Activated CD8-positive, alpha-beta T cell treated with anti-CD3 and anti-CD28 coated beads, Interleukin-2, amount 10 ng/mL, durations not matched to agents 7 days and 5 days (primary cell): ENCODE measurements at places on chromosomes 12 and 14. TPM values are rescaled to one million over a fixed set of nuclear protein-coding genes. Genes with fewer than 3 reads are reported as not detected.

DNA sequence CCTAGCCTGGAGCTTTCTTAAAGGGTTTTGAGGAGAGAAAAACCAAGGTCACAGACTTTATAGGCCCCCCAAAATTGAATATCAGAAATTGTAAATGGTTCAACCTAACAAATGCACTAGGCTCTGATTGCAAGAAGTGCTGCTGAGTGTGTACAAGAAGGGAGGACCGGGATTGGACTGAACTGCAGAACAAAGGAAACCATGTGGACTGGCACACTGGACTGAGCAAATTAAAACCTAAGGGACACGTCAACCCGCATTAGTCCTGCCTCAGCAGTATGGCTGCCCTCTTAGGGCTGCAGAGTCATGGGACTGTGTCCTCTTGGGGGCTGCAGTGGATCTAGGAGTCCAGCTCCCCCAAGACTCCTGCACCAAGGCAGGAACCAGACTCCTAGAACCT is 842 bp upstream of the CISTR start:
- no peak for DNase-seq

DNA sequence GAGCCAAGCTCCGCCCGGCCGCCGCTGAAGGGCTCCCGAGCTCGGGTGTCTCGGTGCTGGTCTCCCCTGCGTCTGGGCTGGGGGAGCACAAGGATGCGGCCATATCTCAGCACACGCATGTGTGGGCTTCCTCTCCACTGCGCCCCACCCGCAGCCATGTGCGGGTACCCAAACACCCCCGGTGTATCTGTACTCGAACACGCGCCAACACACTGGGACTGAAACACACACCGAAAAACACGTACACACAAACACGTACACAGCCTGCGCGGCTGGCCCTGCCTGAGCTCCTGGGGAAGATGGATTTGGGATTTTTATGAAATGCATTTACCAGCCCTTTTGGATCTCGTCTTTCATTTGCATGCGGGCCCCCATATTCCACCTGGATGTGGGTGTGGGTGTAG is 897 bp upstream of the TBX3 start:
- DNase-seq = no peak

The CD69 gene
- 116 TPM for total RNA-seq

The SERPINA9 gene
- not detected for total RNA-seq
